ENCODE measurements at places on chromosomes 16 and 17.

GRCh38 chr17:47230864-47231263 lies 21.7 kb downstream of the MYL4 start:
- DNase-seq = no peak

DNA sequence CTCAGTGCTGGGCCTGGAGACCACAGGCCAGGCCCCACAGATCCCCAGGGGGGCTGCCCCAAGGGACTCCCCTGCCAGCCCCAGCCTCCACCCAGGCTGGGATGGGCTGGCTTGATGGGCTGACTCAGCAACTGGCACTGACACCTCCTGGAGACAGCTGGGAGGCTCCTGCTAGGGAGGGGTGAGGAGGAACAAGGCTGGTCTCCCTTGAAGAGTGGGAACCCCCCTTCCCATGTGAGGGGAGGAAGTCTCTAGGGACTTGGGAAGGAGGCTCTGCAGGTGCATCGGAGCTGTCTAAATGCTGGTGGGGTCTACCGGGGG lies 10.4 kb downstream of the NHERF1 start:
- DNase-seq = no peak

DNA sequence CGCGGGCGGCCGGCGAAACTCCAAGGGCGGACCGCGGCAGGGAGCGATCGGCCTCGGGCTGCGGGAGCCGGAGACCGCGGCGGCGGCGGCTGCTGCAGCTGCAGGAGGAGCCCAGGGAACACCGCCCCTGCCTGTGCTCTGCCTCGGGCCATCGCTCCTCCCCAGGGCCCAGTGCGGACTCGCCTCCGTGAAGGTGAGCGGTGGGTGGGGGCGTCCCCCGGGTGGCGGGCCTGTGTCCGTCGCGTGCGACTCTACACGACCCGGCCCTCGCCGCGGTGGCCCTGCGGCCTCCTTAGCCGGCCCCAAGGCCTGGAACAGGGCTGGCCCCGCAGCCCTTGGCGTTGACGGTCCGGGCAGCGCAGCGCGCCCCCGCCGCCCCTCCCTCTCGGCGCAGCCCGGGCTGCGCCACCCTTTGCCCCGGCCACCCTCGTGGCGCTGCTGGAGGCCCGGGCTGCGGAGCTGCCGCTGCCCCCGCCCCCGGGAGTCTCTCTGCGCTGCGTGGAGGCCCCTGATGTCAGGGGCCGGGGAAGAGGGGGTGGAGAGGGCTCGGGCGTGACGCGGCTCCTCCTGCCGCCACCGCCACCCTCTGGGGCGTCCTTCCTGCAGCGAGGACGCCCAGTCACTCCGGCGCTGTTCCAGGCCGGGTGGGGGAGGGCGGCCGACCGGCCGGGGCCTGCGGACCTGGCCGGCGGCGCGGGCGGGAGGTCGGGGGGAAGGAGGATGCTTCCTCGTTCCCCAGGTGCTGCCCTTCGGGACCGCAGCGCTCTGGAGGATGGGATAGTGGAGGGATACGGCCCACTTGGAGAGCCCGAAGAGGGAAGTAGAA lies 485 bp downstream of the DYNLL2 start:
- DNase-seq = peak; percentile 57

- no peak for DNase-seq
Observed at GRCh38 chr17:8557176-8557806, 73.2 kb downstream of the MYH10 start.

DNA sequence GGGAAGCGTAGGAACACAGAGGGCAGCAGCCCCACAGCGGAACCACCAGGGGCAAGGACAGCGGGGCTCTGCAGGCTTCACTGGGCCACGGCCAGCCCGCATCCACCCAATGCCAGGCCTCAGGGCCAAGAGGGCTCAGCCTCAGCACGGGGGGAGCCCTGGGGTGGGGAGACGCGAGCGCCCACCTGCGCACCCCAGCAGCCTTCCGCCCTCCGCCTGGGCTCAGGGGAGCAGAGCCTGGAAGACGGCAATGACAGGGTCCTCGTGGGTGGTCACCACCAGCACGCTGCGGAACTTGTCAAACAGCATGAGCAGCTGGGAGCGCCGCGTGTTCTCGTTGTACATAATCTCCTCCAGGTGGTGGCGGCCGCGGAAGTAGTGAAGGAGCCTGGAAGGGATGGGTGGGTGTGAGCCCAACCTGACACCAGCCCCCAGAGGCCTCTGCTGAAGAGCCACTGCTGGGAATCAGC lies 8.5 kb downstream of the MPG start:
- no peak for DNase-seq

- no peak for DNase-seq
Observed at GRCh38 chr17:45648642-45649041, 135.5 kb upstream of the CRHR1 start.

GRCh38 chr17:6092182-6092902 lies 22.2 kb downstream of the WSCD1 start:
- no peak for DNase-seq

DNA sequence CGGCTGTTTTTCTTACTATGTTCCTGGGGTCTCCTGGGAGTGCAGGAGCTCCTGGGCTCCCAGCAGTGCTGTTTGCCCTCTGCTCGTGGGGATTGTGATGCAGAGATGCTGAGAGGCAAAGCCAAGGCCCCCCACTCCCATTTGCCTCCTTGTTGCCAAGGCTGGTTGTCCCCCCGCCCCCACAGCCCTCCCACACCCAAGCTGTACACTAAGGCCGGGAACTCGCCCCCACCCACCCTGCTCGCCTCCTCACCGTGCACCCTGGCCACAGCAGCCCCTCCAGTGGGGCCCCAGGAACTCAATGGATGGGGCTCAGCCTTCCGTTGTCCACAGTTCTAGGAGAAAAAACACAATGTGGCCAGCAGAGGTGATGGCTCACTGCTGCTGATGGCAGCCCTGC lies 10.2 kb downstream of the NLRC3 start:
- DNase-seq = no peak

DNA sequence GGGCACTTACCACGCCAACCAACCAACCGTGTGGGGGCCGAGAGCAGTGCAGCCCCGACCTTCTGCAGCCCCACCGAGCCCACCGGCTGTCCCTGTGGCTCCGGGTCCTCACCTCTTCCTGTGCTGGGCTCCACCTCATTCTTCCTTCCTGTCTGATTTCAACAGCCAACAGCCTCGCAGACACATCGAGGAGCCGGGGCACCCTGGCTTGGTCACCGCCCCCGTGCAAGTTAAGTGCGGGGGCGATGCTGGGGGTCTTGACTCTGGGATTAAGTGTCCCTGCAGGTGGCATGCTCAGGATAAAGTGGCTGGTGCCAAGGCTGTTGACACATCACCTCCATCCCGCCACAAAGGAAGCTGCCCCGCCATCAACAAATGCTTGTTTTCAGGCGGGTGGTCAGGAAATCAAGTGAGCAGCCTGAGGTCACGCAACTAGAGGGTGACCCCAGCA lies at the start of gene NLRC3:
TSS of gene NLRC3 (minus strand) at position 102 of the 451 bp plus-strand sequence. CDS start 12,367 bp downstream, outside the sequence.
- DNase-seq = no peak

DNA sequence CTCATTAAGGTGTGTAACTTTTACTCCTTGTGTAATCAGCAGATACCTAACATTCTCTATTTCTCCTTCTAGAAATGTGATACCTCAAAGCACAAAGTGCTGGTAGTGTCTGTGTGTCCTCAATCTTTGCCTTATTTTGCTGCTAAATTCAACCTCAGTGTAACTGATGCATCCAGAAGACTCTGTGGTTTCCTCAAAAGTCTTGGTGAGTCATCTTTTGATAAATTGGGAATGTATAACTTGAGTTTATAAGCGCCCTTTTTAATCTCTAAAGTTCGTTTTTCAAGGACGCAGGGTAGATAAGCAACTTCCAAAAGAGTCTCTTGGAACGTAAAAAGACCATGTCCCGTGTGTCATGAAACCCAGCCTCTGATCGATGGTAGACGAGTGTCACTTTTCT lies 10.2 kb downstream of the NARF start:
- DNase-seq = no peak

DNA sequence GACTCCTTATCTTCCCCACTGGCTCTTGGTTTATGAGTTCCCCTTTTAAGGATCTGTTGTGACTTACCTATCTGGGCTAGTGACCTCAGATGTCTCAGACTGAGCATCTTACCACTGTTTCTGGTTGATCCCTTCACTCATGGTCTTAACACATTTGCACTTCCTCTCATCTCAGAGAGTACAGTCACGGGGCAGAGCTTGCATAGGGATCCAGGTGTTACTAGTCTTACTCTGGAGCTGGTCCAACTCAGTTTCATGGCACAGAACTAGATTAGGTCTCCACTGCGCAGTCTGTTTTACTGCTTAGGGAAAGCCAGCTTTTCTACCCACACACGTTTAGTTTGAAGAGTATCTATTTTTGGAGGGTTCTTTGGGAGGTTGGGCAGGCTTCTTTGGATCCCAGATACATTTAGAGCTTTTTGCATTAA lies 10.2 kb downstream of the GABARAPL2 start:
- DNase-seq = no peak

GRCh38 chr17:8345951-8346665 lies 6.5 kb downstream of the ODF4 start:
- no peak for DNase-seq

- DNase-seq = no peak
Observed at GRCh38 chr17:14448818-14449217, 147.9 kb downstream of the HS3ST3B1 start.

- DNase-seq = no peak
Observed at GRCh38 chr16:50304467-50305440, 38.4 kb downstream of the ADCY7 start.

DNA sequence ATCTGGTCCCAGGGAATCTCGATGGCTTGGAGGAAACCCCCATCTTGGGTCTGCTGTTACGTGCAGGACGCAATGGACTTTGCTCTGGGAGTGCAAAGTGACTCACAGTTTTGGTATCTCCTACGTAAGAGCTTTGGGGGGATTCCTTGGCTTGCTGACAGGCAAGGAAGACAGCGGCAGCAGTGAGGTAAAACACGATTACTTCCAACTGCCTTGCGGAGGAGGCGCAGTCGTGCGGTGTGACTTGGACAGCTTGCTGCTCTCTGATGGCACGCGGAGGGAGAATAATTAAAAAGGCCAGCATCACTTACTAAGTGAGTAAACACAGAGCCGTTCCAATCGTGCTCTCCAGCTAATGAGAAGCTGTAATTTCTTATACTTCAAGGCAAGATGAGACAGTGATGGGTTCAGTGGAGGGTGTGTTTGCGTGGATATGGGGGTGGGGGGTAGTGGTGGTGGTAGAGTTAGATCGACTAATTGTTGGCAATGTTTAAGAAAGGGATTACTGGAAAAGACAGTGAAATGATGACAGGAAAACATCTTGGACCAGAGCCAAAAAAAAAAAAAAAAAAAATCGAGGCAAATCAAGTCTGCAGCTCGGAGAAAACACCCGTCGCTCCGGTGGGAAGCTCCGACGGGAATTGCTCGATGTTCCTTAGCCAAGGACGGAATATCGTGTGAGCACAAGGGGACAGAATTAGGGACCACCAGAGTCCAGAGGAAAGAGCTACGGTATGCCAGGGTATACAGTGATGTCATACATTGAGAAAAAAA lies 184.8 kb upstream of the ZFHX3 start:
- no peak for DNase-seq

DNA sequence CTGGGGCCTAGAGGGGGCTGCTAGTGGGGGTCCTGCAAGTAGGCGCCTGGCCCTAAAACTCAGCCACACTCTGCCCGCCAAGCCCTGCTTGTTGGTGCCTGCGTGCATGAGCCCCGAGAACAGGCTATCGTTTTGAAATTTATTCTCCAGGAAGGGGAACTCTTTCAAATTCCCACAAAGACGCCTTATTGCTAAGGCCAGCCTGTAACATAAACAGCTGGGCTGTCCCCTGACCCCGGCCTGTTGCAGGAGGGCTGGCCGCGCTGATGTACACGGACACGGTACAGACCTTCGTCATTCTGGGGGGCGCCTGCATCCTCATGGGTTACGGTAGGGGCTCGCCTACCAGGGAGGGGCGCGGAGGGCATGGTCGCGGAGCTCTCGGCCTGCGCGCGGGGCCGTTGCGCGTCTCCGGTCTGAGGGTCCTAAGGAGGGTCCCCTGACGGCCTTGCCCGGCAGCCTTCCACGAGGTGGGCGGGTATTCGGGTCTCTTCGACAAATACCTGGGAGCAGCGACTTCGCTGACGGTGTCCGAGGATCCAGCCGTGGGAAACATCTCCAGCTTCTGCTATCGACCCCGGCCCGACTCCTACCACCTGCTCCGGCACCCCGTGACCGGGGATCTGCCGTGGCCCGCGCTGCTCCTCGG lies 4.3 kb downstream of the SLC5A2 start:
- peak; percentile 35 for DNase-seq

- DNase-seq = peak; percentile 91
Observed at GRCh38 chr17:47999582-47999981, 28.7 kb downstream of the CDK5RAP3 start.

DNA sequence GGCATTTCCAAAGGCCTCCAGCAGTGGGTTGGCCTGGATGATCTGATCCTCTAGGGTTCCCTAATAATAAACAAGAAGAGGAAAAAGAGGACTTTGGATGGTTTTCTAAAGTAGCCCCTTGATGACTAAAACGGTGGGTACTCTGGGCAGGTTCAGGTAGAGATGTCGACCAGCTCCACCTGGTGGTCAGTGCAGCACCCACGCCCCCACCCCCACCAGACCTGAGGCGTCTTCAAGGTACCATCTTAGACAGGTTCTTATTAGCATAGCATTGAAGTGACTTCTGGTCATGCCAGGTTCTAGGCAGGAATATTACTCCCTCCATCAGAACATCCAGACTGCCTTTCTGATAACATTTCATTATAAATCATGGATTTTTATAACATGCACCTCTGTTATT lies 15.0 kb downstream of the MYH13 start:
- no peak for DNase-seq

- no peak for DNase-seq
Observed at GRCh38 chr17:69516911-69517310, 102.4 kb downstream of the MAP2K6 start.

DNA sequence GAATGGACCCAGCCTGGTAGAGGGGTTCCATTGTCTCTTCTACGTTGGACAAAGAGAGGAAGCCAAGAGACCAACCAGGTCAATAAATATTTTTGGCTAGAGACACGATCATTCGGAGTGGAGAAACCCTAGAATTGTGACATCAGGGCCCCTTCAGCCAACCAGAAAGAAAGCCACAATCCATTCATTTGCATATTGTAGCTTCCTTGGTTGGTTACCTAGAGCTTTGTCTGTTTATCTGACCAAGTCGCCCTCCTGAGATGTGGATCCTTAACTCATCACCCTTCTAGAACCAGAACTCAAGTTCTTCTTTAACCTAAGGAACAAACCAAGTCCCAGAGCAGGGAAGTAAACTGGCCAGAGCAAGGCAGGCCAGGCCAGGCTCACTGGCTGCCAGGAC lies at the start of gene CCDC182:
TSS of gene CCDC182 (minus strand) at position 58 of the 400 bp plus-strand sequence. CDS start at position 31, 27 bp downstream.
- DNase-seq = no peak

- no peak for DNase-seq
Observed at GRCh38 chr17:65820811-65821210, 259.4 kb upstream of the AXIN2 start.

DNA sequence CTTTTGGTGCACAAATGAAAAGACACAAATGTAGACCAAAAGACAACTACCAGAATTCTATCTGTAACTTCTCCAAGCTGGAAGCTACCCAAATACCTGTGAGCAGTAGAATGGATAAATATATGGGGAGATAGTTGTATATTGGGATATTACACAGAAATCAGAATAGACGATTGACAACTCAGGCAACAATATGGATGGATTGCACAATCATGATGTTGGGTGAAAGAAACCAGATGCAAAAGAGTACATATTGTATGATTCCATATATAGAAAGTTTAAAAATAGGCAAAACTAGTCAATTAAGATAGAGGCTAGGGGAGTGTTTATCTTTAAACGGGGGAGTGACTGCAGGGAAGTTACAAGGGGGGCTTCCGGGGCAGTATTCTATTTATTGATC lies 77.5 kb upstream of the NKD1 start:
- DNase-seq = no peak

GRCh38 chr17:12127177-12127576 lies 106.5 kb downstream of the MAP2K4 start:
- DNase-seq = no peak

All from inflammatory macrophage (primary cell).